Adrenal gland (tissue), 19 donors: ENCODE measurements at places on chromosomes 12 and 14.
A peak's percentile ranks its signal among the peaks of the same experiment; 100 is the strongest.

- peak; percentile 83 for DNase-seq
These were observed 31.0 kb upstream of the NPFF start for GRCh38 chr12:53538209-53538689.

DNA sequence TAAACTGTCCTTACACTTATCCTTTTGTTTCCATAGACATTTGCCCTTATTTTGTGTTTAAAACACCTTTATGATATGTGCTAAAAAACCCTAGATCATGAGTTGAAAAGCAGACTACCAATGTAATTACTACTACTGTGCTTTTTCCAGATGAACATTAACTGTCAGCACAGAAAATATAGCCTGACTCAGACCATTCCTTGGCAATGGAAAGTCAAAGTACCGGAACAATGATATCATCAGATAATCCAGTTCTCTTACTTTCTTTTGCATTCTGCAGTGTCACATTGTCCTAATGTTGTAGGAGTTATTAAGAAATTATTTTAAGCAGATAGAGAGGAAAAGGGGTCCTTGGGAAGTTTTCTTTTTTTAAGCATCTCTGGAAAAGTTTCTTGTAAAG, 1189.0 kb upstream of the FLRT2 start:
- no peak for DNase-seq

DNA sequence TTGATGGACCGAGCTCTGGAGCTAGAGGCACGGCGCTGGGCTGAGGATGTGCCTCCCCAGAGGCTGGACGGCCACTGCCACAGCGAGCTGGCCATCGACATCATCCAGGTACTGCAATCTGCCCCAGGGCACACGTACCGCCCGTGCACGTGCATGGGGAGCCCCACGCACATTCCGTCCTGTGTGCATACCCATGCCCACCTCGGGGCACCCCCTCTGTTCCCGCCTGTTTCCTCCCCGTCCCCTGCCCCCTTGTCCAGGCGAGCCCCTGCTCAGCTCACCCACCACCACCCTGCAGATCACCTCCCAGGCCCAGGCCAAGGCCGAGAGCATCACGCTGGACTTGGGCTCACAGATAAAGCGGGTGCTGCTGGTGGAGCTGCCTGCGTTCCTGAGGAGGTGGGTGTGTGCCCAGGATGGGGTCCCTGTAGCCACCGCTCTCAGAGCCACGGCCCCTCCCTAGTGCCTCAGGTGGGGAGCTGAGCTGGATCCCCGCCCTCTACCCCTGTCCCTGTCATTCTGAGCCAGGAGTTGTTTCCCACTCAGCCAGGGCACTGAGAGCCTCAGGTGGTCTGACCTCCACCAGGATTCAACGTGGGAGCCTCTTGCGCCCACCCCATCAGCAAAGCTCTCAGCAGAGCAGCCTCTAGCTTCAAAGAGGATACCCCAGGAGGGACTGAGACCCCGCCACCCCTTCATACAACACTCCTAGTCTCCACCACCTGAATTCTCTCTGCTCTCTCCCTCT, 6.9 kb downstream of the TNFAIP2 start:
- DNase-seq = no peak

DNA sequence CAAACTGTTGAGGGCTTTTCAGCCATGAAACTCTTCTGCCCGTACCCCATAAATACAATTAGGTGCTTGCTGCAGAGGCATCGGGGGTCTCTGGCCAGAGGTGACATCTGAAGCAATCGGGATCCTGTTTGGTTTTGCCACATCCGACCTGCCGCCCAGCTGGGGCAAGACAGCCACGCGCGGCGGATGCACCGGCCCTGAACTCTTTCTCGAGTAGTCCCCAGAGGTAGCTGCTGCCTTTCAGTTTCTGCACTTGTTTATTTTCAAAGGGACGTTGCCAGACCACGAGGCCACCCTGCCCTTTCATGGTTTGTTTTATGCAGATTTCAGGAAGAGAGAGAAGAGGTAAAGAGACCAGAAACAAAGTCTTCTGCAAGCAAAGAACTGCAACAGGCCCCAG, 10.6 kb upstream of the MLXIP start:
- no peak for DNase-seq

DNA sequence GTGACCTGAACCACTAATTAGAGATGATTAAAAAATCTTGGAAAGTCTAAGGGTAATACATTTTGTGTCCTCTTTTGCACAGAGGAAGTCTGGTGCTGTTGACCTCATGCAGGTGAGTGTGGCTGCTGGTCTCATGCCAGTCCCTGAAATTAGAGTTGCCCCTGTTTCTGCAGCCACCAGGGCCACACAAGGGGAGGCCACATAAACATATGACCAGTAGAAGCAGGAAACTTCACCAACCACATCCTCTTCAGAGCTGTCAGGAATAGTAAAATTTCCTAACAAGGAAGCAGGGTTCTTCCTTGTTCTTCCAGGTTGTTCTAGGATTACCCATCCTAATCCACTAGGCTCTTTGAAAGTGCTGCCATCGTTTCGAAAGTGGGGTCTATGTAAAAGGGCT, 28.3 kb downstream of the PSMA6 start:
- no peak for DNase-seq

DNA sequence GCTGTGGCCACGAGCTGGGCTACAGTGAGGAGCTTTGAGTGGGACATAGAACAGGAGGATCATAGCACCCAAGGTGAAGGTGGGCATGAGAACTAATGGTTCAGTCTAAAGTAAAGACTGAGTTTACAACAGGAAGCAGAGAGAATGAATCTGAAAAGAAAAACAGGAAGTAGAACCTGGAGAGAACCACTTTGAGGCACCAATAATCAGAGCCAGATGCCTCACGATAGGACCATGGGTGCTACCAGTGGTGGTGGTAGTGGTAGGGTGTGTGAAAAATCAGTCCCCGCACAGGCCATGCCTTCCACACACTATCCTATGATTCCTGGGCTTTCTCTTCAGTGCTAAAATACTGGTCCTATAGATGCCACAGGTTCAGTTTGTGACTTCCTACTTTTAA, 293.6 kb downstream of the AKAP6 start:
- no peak for DNase-seq

GRCh38 chr14:54206516-54206915, 190.3 kb upstream of the CDKN3 start:
- DNase-seq = no peak

DNA sequence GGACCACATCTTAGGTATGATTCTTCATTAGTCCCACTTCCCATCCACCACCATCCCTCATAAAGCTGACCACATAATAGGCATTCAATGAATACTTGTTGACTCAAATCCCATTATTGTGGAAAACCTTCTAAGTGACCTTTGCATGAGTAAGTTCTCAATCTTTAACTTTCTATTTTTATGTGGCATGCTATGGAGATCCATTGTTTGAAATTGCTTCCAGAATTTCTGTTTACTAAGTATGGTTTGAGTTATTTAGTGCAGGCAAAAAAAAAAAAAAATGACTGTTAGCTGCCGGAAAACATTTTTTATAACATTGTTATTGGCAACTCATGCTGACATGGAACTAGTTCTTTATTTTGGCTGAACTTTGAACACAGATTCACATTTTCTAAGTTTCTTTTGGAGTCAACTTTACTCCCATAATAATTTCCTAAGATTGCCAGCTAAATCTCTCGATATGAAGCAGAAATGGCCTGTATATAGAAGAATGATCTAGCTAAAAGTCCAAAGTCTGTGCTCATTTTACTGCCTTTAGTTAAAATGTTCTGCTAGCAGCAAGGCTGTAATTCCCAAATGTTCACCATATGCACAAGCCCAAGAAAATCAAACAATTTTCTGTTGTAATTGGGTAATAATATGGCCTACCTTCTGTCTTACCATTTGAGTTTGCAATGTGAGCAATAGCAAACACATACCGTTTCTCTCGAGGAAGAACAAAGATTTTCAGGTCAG, 77.9 kb downstream of the PTGER2 start:
- no peak for DNase-seq

DNA sequence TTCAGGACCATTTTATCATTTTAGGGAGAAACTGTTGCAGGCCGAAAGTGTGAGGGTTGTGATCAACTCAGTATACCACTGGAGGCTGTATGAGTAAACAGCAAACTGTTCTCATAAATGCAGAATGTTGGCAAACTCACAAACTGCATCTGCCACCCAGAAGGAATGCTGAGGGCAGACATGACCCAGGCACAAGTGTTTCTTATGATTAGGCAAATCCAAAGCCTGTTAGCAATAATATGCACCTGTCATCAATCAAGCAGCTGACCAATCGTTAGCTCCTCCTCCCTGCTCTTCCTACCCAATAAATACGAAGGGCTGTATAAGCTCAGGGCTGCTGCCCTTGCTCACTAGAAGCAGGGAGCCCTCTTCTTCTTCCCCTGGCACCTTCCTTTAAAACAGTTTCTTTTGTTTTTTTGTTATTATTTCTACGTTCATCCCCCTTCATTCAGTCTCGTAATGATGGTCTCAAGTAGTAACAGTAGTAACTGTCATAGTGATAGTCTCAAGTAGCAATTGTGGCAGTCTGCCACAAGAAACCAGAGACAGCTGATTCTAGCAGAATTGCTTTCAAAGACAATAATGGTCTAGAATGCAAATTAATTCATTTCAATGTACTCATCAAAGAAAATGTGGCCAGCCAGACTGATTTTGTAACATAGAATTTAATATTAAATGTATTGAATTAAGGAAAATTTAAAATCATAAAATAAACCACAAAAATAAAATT, 15.2 kb upstream of the CCDC175 start:
- no peak for DNase-seq

GRCh38 chr14:75380656-75381055, 47.2 kb upstream of the JDP2 start:
- peak; percentile 56 for DNase-seq

DNA sequence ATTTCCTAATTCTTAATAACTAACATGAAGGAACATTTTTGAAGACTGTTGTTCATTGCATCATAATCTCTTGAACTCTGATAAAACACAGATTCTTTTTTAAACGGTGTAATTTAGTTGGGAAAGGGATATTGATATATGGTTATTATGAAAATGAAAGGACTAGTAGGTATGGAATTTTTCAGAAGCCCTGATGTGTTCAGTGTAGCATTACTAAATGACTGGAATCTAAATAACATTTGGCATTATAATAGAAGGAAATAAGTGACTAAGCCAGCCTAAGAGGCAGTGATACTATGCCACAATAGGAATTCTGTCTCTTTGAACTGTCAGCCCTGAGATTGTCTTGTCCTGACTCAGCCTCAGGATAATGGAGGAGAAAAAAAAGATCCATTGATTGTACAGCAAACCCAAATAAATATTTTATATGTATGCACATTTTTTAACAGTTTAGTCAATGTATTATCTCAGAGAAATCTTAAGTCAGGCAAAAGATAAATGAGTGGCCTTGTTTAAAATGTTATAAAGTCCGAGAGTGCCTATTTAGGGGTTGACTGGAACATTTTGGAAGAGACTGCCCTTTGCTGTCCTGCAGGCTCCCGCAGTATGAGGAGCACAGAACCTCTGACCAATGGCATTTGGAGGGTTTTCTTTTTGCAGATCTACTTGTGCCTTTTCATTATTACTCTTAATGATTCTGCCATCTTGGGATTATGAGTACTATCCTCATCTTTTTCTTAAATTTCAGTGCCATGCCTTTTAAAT, 271.2 kb downstream of the EGLN3 start:
- DNase-seq = no peak

DNA sequence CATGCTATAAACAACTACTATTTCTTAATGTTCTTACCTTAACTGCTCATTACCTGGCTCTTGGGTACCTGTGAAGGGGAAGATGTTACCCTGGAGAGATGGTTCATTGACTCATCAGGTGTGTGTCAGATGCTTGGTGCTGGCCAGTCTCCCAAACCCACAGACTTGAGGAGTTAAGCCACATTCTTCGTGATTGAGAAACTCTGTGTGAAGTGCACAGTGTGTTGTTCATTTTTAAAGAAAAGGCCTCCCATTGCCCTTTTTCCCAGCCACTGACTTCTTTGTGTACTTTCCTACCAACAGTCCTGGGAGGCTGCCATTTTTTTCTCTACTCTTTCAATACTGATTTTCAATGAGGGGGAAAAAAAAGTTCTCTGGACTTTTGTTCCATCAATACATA, 3.2 kb downstream of the MGST1 start:
- DNase-seq = peak; percentile 71

DNA sequence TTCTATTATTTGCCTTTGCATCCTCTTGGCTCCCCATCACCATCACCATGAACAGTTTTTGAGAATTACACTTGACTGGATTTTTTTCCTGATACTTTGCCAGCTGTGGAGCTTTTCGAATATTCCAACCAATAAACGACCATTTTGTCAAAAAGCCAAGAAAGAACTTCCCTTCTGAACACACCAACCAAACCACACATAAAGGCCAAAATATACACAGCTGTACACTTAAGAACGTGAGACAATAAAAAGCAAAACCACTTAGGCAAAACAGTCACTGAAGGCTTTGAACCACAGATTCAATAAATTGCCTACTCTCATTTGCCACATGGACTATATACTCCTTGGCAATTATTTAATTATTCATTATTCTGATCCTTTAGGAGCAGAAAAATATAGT, 1.1 kb downstream of the C14orf93 start:
- DNase-seq = no peak

DNA sequence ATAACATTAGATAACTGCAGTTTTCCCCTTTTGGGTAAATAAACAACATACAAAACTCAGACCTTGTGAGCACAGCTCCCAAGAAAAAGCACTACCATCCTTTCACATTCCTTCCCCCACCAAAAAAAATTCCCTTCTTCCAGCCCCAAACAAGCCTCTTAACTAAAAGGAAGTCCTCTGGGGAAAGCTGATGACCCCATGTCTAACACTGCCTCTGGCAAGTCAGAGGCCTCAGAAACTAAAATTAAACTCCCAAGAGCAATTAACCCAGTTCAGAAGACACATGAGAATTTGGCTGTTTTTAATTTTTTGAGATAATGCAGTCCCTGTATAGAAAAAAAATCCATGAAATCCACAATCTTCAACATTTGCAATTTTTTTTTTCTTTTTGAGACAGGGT, 127.7 kb downstream of the SPTSSA start:
- DNase-seq = no peak

- DNase-seq = no peak
These were observed 154.9 kb downstream of the PELI2 start for GRCh38 chr14:56273155-56273554.

DNA sequence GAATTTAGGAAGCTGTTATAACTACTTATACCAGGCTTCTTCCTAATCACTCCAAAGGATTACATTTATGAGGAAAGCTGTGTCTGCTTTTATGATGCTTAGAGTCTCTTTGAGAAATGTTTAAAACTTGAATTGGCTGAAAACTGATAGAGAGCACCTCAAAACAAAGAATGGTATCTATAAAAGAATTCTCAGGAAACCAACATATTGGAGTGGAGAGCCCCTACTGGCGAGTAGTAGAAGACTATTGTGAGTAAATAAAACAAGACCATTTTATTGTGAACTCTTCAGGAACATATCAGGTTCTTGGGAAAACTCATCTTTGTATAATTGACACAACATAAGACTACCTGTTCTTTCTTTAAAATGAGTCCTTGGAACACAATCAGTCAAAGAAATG, 578.6 kb downstream of the RERGL start:
- DNase-seq = no peak

- no peak for DNase-seq
These were observed 271.2 kb upstream of the NAV3 start for GRCh38 chr12:77559400-77560074.

GRCh38 chr12:68880660-68881325, 52.2 kb downstream of the CPM start:
- DNase-seq = peak; percentile 54
